Inflammatory macrophage treated with lipopolysaccharide for 1 hour (primary cell): ENCODE measurements at places on chromosomes 3 and 15.

DNA sequence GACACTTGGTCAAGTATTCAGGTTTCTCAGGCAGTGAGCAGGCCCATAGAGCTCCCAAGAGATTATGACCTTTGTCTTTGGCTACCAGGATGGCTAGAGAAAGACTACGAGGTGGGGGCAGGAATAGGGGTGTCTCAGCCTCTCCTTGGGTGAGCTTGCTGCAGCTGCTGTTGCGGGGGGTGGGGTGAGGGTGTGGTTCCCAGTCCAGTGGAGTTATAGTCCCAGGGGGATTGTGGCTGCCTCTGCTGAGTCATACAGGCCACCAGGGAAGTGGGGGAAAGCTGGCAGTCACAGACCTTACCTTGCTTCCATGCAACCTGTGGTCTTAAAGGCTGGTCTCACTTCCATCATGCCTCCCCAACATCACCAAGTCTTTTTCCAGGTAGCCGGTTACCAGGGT lies 31.7 kb downstream of the ATP2C1 start:
- no peak for DNase-seq

GRCh38 chr3:175526191-175526590 lies 667.1 kb downstream of the NAALADL2 start:
- no peak for DNase-seq

GRCh38 chr3:144754076-144754783 lies 782.6 kb downstream of the DIPK2A start:
- no peak for DNase-seq

GRCh38 chr3:106190296-106190695 lies 321.5 kb upstream of the CBLB start:
- DNase-seq, result no peak

GRCh38 chr3:179021119-179021903 lies 50.3 kb downstream of the ZMAT3 start:
- no peak for DNase-seq

DNA sequence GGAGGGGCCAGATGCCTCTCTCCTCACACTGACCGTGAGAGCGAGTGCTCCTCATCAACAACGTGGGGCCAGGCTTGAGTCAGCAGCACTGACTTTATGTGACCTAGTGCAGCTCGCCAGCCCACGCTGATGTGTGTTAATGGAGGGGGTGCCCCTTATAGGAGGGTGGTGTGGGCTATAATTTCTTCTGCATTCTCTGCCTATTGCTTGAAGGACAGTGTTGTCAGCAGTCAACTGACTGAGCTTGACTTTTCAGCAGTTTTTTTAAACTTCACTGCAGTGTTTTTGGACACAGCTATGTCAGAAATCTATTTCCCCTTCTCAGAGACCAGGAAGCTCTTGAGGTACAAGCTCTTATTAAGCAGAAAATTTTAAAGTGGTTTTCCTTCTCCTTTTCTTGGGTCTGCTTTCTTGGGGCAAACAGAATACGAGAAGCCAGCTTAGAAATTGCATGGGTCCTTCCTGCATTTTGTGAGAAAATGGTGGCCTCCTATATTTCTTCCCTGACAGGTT lies 304.8 kb upstream of the CTDSPL start:
- peak; percentile 77 for DNase-seq

DNA sequence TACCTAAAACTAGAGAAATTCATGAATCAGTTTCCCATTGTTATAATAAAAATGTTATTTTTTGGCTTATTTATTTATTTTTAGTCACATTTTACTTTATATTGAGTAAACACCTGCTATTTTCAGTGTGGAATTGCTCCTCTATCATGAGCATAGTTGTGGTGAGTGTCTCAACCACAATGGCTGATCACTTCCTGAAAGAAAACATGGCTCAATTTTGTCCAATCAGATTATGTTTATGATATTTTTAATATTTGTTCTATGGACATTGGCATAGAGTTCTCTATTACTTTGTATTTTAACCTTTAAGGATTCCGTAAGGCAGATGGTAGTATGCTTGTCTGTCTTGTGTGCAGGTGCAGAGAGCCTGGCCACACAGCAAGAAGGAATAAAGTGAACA lies 16.2 kb upstream of the GRM7 start:
- DNase-seq, result no peak

- no peak for DNase-seq
These were observed 369.8 kb downstream of the TBC1D5 start for GRCh38 chr3:17372362-17373210.

DNA sequence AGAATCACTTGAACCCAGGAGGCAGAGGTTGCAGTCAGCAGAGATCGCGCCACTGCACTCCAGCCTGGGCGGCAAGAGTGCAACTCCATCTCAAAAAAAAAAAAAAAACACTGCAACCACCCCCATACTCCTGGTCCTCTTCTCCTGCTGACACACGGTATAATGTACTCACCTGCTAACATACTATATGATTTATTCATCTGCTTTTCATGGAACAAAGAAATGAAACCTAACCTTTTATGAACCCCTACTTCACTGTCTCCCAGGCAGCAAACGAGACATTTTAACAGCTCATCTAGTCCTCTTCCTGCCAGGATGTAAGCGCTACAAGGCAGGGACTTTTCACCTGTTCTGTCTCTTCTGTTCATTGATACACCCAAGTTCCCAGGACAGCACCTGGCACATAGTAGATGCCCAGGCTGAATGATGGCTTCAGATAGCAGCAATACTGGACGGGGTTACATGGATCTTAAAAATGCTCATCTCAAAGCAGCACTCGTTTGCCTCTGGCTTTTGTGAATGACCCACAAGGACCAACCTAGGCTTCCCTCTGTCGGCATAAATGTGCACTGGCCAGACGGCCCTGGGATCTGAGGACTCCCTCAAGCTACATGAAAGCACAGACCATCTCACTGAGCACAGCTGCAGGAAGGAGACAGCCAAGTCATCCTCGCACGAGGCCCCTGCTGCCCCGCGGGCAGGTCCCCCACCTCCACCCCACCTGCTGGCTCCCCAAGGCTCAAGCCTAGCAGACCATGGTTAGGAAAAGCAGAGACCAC lies 20.3 kb downstream of the XXYLT1 start:
- DNase-seq, result no peak

- no peak for DNase-seq
These were observed 117.7 kb downstream of the FOXB1 start for GRCh38 chr15:60121845-60122244.

DNA sequence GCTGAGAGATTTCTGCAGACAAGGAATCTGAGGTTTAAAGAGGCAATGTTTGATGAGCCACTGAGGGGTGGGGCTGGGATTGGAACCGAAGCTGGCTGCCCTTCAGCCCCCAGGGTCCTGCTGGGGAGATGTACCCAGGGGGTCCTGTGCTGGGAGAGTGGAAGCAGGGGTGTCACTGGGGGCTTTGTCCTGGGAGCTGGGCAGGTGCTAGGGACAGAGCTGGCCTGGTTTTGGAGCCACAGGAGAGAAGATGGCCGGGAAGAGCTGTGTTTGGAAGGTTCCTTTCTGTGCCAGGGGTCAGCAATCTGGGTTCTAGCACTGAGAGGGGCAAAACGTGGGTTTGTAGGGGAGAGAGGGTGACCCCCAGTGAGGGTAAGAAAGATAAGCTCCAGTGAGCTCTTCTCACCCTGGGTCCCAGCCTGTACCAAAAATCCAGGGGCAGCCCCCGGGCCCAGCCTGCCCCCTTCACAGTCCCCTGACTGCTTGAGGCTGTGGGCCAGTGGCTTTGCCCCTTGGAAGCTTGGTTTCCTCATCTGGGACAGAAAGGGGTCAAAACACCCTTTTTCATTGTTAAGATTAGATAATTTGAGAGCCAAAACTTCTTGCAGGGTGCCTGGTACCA lies 69.6 kb downstream of the SMAD3 start:
- DNase-seq, result no peak

DNA sequence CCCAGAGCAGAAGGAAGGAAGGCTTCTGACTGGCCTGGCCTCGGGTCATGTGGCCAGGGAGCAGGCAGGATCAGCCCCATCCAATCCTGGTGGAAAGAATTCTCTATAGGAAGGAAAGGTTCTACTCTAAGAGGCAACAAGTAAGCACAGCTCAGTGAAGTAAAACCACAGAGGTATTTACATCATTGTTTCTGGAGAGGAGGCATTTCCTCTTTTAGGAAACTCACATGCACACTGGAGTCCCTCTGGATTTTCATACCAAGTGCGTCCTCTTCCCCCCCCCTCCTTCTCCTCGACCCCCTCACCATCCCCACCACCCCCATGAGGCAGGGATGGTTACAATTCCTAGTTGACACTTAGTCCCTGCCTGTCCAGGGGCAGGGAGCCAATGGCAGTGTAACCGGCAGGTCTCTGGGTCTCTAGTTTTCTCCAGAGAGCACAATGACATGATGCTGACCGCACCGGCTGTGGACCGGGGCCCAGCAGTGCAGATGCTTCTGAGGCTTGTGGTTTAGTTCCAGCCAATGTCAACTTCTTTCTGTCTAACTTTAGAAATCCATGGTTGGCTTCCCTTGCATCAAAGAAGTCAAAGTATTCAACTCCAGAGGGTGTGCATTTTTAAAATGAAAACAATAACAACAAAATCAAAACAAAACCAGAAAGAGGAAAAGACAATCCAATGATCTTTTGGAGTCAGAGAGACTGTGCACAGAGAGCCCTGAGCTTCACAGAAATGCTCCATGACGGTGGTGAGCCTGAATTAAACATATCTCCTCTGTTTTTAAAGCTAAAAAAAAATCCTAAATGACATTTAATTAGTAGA lies 230.3 kb upstream of the TLE3 start:
- DNase-seq, result peak; percentile 28

- no peak for DNase-seq
These were observed 8.9 kb downstream of the CFAP20DC start for GRCh38 chr3:59040902-59041301.

DNA sequence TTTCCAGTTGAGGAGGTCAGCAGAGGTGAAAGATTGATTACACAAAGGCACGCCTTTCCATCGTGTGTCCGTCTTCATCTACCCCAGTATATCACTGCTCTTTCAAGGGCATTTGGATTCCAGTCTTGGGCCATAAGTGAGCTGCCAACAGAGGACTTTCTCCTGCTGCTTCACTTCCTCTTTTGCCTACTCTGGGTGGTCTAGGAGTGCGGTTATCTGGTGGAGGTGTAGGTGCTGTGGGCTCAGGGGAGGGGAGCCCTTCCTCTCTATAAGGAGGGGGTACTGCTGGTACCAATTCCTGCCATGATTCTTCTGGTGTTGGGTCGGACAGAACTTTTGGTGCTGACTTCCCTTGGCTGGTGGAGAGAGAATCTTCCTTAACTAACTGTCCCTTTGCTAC lies 83.1 kb upstream of the VEPH1 start:
- DNase-seq, result no peak

DNA sequence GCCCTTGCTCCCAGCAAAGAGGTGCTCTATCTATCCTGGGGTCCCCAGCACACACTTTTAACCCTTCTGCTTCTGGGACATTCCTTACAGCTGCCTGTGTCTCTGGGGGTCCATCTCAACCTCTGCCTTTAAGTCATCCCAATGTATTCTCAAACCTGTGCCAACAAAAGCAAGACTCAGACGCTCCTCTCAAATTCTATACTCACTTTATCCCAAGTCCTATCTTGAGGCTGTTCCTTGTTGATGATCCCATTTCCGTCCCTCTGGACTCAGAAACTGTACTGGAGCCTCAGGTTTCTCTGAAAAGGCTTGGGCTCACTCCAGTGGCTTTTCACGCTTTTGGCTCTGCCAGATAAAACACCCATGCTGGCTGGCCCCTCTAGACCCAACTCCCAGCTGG lies 69.7 kb downstream of the XXYLT1 start:
- DNase-seq, result no peak

GRCh38 chr3:13709706-13710105 lies 160.8 kb downstream of the FBLN2 start:
- no peak for DNase-seq

DNA sequence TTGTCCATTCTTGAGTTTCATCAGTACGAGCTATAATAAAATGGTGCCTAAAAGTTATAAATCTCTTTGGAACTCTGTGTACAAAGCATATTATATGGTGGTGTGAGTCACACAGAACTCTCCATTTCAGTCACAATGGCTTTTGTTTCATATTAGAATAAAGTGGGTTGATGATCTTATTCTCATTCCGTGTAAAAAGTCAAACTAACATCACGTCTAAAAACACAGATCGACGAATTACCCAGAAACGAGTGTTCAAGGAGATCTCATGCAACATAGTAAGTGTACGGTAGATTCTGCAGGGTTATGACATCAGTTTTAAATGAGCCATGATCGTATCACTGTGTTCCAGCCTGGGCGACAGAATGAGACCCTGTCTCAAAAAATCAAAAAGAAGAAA lies 122.4 kb downstream of the FOXP1 start:
- DNase-seq, result no peak

DNA sequence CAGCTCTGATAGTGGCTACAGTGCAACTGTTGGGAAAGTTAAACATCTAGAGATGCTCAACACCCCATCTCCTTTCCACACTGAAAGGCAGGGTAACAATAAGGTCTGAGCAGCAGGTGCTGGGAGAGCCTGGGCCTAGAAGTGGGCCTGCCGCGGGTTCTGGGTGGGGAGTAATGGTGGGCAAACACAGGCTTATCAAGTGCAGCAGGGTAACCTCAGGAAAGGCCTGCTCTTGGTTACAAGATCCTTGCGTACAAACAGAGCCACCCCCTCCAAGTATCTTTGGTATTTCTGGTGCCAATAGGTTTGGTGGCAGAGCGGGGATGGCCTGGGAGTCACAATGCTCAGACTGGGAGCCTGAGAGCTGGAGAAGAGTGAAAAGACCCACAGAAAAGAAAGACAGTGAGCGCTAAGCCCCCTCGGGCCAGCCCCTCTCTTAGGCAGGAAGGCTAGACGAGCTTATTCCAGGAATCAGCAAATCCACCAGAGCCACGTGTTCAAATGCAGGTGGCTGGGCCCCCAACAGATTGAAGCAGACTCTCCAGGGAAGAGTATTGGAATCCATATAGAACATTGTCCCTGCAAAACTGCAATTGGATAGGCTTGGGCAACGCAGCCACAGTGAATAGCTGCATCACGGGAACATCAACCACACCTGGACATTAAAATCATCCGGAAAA lies 2.7 kb downstream of the IQSEC1 start:
- DNase-seq, result no peak

GRCh38 chr3:13705051-13705450 lies 156.1 kb downstream of the FBLN2 start:
- DNase-seq, result no peak

DNA sequence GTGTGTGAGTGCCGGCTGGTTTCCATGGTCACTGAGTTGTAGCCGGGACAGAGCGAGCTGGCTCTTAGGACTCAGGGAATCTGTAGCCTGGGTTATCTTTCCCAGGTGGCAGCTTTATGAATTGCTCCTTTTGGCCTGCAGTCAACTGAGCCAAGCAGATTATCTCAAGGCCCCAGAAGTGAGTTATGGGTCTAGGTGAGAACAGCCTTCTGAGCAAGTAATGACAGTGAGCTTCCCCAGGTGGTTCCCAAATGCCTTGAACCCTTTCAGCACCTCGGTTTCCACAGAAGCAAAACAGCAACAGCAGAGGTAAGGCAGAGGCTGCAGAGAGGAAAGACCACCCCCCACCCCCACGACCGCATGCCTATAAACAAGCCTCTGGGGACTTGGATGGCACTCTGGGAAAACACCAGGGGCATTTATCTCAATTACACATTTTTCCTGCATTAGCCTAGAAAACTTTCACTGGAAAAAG lies 56.7 kb upstream of the DGKG start:
- no peak for DNase-seq

- no peak for DNase-seq
These were observed 61.7 kb downstream of the PCSK6 start for GRCh38 chr15:101427606-101428487.

- no peak for DNase-seq
These were observed 228.1 kb upstream of the AZI2 start for GRCh38 chr3:28576614-28577200.

GRCh38 chr15:62454567-62455172 lies 289.6 kb upstream of the C2CD4B start:
- DNase-seq, result no peak

GRCh38 chr15:79071901-79072300 lies 18.7 kb downstream of the RASGRF1 start:
- no peak for DNase-seq
